ENCODE measurements at places on chromosomes 7 and 10. TPM values are rescaled to one million over a fixed set of nuclear protein-coding genes. Genes with fewer than 3 reads are reported as not detected.

DNA sequence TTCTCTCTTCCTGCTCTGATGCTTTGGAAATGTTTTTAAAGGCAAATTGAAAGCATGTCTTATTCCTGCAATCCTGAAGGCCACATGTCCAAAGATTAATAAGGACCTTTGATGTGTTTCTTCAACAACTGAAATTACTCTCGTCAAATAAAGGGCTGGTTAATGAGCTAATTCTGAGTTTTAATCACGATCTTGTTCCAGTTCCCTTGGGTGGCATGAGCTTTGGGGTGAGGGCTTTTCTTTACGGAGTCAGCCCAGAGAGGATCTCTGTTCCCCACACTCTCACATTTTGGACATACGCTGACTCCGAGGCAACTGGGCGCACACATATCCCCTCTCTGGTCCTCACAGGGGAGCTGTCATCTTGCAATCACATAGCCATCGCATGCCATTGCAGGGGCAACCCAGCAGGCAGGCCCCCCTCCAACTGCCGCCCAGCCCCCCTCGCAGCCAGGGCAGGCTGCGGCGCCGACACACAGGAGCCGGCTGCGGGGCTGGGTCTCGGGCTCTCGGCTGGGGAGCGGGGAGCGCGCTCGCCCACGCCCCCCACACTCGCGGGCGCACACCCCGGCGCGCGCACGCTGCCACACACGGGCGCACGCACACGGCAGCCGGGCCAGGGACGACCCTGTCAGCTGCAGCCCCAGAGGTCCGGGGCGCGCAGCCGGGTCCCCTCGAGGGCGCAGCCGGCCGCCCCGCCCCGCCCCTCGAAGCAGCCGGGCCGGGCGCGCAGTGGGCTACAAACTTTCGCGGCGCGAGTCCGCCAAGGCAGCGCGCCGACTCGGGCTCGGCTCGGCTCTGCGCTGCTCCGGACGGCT lies at the start of gene GDF10:
Gene GDF10, plus strand, starts transcription at position 587 of the 818 bp plus-strand sequence. CDS start 455 bp downstream, outside the sequence.
- no peaks in the 10 kb centered on the region for H3K36me3 ChIP-seq
- H3K4me3 ChIP-seq, result no peak within 1 kb of the TSS
- DNase-seq, result no peak
- peaks cover 3% of the 10 kb centered on the region for H3K4me1 ChIP-seq
- H3K27ac ChIP-seq, result no peak within 1 kb of the TSS
- peaks cover 15% of the 10 kb centered on the region for H3K27me3 ChIP-seq

DNA sequence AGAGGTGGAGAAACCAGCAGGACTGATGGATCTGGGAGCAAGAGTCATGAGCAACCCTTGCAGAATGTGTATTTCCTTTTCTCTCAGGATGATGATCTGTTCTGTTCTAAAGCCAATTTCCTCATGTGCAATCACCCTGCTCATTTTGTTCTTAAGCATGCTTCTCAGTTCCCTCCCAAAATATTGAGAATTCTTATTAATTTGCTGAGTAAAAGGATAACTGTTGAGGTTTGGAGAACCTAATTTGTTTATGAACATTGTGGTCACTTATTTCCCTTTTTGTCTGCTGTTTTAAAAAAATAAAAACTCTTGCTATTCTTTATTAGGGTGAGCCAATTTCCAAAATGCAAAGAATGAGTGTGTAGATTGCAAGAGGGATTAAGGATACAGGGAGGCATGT lies 106.8 kb downstream of the APBB1IP start:
- no peaks in the 10 kb centered on the region for H3K4me1 ChIP-seq
- H3K27ac ChIP-seq, result no peak overlapping the region
- H3K36me3 ChIP-seq, result no peaks in the 10 kb centered on the region
- no peak for DNase-seq

- no peak overlapping the region for H3K27ac ChIP-seq
- H3K36me3 ChIP-seq, result no peaks in the 10 kb centered on the region
- no peak for DNase-seq
- peaks cover 9% of the 10 kb centered on the region for H3K4me1 ChIP-seq
- no peak overlapping the region for H3K4me3 ChIP-seq
- H3K27me3 ChIP-seq, result no peaks in the 10 kb centered on the region
Observed at GRCh38 chr7:34073676-34074075, 168.3 kb downstream of the BMPER start.

- peak overlapping the region; percentile 88 for H3K27ac ChIP-seq
- H3K36me3 ChIP-seq, result no peaks in the 10 kb centered on the region
- H3K4me1 ChIP-seq, result peaks cover 10% of the 10 kb centered on the region
- DNase-seq, result no peak
Observed at GRCh38 chr7:27160145-27160545, 3.7 kb upstream of the HOXA7 start.

DNA sequence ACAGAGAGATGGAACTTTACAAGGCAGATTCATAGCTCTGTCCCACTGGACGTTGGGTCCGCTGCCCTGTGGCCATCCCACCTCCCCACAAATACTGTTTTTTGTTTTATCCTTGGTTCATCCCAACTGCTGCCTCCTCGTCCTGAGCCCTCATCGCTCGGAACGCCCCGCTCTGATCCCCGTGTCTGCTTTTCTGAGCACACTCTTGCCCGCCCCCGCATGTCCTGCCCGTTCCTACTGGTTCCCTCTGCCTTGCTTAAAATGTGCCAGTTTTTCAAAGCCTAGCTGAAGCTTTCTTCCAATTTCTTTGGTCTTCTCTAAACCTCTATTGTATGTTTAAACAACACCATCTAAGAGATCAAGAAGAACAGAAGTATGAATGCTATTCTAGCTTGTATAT lies 19.4 kb downstream of the RNF32 start:
- no peaks in the 10 kb centered on the region for H3K27me3 ChIP-seq
- no peak for DNase-seq
- no peaks in the 10 kb centered on the region for H3K4me1 ChIP-seq
- no peaks in the 10 kb centered on the region for H3K36me3 ChIP-seq
- H3K4me3 ChIP-seq, result no peak overlapping the region
- H3K27ac ChIP-seq, result no peak overlapping the region

DNA sequence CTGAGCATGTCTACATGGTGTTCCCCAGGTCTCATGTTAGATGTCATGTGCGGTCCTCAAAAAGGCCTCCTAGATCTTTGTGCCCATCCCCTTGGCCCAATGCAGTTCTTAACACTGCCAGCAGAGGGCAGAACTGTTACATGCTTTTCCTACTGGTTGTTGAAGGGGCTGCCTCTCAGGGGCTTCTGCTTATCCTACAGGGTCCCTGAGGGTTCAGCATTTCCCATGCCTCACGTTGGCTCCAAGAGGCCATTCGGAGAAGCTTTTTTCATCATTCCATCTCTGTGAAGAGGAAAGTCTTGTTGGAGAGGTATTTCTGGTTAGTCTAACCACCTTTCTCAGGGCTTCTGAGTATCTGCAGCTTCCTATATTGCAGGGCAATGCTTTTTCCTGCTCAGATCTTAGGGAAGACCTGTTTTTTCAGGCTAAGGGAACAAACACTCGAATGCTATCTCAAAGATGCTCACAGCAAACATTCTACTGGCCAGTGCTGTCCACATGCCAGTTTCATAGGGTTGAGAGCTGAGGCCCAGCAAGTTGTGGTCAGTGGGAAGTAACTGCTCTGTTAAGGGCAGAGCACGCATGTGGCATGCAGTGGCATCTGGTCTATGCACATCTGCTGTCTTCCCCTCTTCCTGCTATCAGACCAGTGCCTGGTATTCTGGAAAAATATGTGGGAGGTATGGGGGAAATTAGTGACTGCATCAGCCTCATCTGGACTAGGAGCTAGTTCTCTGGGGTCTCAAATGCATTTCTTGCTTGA lies 31.5 kb downstream of the MBL2 start:
- no peak overlapping the region for H3K4me3 ChIP-seq
- no peaks in the 10 kb centered on the region for H3K36me3 ChIP-seq
- no peak overlapping the region for H3K27ac ChIP-seq
- H3K4me1 ChIP-seq, result no peaks in the 10 kb centered on the region
- DNase-seq, result peak; percentile 25

GRCh38 chr7:156585926-156586325 lies 54.6 kb upstream of the RNF32 start:
- H3K27me3 ChIP-seq, result no peaks in the 10 kb centered on the region
- no peak for DNase-seq
- no peak overlapping the region for H3K4me3 ChIP-seq
- no peak overlapping the region for H3K27ac ChIP-seq
- no peaks in the 10 kb centered on the region for H3K4me1 ChIP-seq

- DNase-seq, result no peak
- no peak overlapping the region for H3K27ac ChIP-seq
- no peaks in the 10 kb centered on the region for H3K36me3 ChIP-seq
- H3K4me3 ChIP-seq, result no peak overlapping the region
Observed at GRCh38 chr10:103724771-103725170, 130.6 kb downstream of the SH3PXD2A start.

GRCh38 chr10:127526161-127526560 lies 22.9 kb upstream of the NPS start:
- no peaks in the 10 kb centered on the region for H3K4me1 ChIP-seq
- H3K27me3 ChIP-seq, result no peaks in the 10 kb centered on the region
- H3K27ac ChIP-seq, result no peak overlapping the region
- DNase-seq, result no peak

- H3K27me3 ChIP-seq, result no peaks in the 10 kb centered on the region
- H3K27ac ChIP-seq, result no peak overlapping the region
- H3K4me1 ChIP-seq, result peaks cover 6% of the 10 kb centered on the region
- H3K36me3 ChIP-seq, result no peaks in the 10 kb centered on the region
- no peak for DNase-seq
Observed at GRCh38 chr7:117011419-117012260, 58.3 kb downstream of the ST7 start.

GRCh38 chr10:132360766-132361447 lies 28.9 kb downstream of the LRRC27 start:
- H3K4me3 ChIP-seq, result no peak overlapping the region
- no peaks in the 10 kb centered on the region for H3K27me3 ChIP-seq
- no peaks in the 10 kb centered on the region for H3K4me1 ChIP-seq
- H3K27ac ChIP-seq, result no peak overlapping the region
- DNase-seq, result no peak
- H3K36me3 ChIP-seq, result no peaks in the 10 kb centered on the region

- H3K4me1 ChIP-seq, result peaks cover 4% of the 10 kb centered on the region
- no peak overlapping the region for H3K4me3 ChIP-seq
- H3K27ac ChIP-seq, result no peak overlapping the region
- DNase-seq, result no peak
- no peaks in the 10 kb centered on the region for H3K27me3 ChIP-seq
Observed at GRCh38 chr10:64041989-64042490, 520.8 kb downstream of the REEP3 start.

DNA sequence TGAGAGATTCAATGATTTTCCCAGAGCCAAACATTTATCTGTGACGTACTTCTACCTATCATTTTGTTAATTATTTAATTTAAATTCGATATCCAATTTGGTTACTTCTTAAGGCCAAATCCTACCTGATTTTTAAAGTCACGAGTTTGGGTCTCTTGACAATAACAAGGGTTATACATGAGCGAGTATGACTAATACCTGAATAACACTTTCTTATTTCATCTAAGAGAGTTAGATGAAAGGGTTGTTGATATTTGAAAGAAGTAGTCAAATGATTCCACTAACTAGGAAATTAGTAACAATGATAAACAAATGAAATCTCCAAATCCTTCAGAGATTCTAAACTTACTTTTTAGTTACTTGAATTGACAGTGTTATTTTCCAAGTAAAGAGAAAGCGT lies 1086.9 kb downstream of the XPNPEP1 start:
- H3K36me3 ChIP-seq, result no peaks in the 10 kb centered on the region
- H3K4me1 ChIP-seq, result no peaks in the 10 kb centered on the region
- H3K4me3 ChIP-seq, result no peak overlapping the region
- H3K27ac ChIP-seq, result no peak overlapping the region
- no peaks in the 10 kb centered on the region for H3K27me3 ChIP-seq
- DNase-seq, result no peak

DNA sequence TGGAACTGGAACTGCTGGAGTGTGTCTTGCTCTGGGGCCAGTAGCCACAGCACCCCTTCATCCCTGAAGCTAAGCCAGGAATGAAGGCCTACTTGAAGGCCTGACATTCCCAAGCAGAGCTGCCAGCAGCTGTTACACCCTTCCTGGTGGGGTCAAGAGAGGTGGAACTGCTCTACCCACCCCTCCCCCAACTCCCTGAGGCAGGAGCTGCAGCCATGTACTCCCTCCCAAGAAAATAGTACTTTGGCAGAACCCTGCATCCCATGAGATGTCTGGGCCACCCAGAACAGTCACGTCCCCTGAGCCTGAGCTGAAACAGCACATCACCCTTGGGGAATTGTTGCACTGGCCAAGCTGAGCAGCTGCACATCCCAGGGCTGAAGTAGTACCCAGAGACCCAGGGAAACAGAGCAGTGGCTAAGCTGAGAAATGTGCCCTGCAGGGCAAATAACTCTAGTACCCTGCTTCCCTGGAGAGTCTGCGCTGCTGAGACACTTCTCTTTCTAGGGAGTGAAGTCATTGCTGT lies 63.4 kb upstream of the PLA2G12B start:
- H3K36me3 ChIP-seq, result no peaks in the 10 kb centered on the region
- no peaks in the 10 kb centered on the region for H3K4me1 ChIP-seq
- H3K4me3 ChIP-seq, result no peak overlapping the region

DNA sequence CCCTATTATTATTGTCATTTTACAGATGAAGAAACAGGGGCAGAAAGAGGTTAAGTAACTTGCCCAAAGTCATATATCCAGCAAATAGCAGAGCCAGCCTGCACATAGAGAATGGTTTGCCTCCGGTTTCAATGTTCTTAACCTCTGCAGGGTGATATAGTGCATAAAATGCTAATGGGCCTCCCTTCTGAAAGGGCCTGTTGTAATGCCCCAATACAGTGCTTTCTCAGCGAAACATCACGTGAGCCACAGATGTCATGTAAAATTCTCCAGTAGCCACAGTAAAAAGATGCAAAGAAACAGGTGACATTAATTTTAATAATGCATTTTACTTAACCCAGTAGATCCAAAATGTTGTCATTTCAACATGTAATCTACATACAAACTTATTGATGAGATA lies 38.1 kb downstream of the LRGUK start:
- H3K27ac ChIP-seq, result no peak overlapping the region
- no peaks in the 10 kb centered on the region for H3K36me3 ChIP-seq
- no peak overlapping the region for H3K4me3 ChIP-seq

- H3K4me3 ChIP-seq, result no peak overlapping the region
- no peaks in the 10 kb centered on the region for H3K4me1 ChIP-seq
- no peaks in the 10 kb centered on the region for H3K36me3 ChIP-seq
- DNase-seq, result no peak
Observed at GRCh38 chr7:17269341-17270221, 28.9 kb upstream of the AHR start.

- no peak for DNase-seq
- H3K27ac ChIP-seq, result no peak overlapping the region
- H3K27me3 ChIP-seq, result no peaks in the 10 kb centered on the region
- no peaks in the 10 kb centered on the region for H3K36me3 ChIP-seq
Observed at GRCh38 chr10:61993711-61994401, 92.4 kb downstream of the ARID5B start.

- DNase-seq, result no peak
- no peak overlapping the region for H3K27ac ChIP-seq
- H3K27me3 ChIP-seq, result no peaks in the 10 kb centered on the region
- H3K4me1 ChIP-seq, result peaks cover 5% of the 10 kb centered on the region
- H3K36me3 ChIP-seq, result no peaks in the 10 kb centered on the region
- no peak overlapping the region for H3K4me3 ChIP-seq
Observed at GRCh38 chr7:68613897-68614296, 984.4 kb upstream of the AUTS2 start.

GRCh38 chr10:131559450-131559911 lies 248.0 kb upstream of the TCERG1L start:
- no peaks in the 10 kb centered on the region for H3K4me1 ChIP-seq
- H3K27ac ChIP-seq, result no peak overlapping the region
- no peak overlapping the region for H3K4me3 ChIP-seq
- no peaks in the 10 kb centered on the region for H3K36me3 ChIP-seq
- DNase-seq, result no peak

The CLEC2L gene
- not detected for polyA plus RNA-seq

The NRF1 gene
- polyA plus RNA-seq, result 7.9 TPM

The GDF10 gene
- polyA plus RNA-seq, result 0.64 TPM

The ZP3 gene
- polyA plus RNA-seq, result 13.3 TPM

The MKLN1 gene
- 25.5 TPM for polyA plus RNA-seq

The ZNF438 gene
- 8.7 TPM for polyA plus RNA-seq

The OR2A5 gene
- not detected for polyA plus RNA-seq

The MYL10 gene
- not detected for polyA plus RNA-seq
